ENCODE measurements at places on chromosomes 16 and 17.

DNA sequence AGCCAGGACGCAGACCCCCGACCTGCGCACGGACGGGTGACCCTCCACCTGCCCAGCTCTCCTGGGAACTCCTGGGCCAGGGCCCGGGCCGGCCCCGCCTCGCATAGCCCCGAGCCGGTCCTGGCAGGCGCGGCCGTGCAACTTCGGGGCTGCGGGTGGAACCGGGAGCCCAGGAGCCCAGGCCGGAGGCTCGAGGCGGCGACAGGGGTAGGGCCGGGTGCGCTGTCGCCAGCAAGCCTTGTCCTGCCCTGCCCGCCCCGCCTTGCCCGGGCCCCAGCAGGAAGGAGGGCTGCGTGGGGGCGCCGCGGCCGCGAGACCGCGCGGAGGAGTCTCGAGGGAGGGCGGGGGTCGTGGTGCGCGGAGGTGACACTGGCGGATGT is 408 bp downstream of the LMF1 start:
- DNase-seq: no peak

GRCh38 chr16:53022374-53022773 is 30.3 kb downstream of the CHD9NB start:
- DNase-seq: peak; percentile 40

DNA sequence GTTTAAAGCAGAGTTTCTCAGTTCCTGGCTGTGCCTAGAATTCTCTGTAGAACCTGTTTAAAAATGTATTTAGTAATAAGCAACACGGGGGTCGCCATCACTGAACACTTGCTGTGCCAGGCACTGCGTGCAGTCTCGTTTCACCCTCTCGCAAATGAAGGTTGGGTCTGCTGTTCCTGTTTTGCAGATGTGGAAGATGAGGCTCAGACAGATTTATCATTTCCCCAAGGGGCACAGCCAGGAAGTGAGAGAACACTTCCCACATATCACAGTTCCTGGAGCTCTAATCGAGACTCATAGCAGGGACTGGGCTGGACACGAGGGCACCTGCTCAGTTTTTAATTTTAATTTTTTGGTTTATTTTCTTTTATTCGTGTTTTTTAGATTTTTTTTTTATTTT is 122.7 kb downstream of the ABCC6 start:
- DNase-seq: no peak

DNA sequence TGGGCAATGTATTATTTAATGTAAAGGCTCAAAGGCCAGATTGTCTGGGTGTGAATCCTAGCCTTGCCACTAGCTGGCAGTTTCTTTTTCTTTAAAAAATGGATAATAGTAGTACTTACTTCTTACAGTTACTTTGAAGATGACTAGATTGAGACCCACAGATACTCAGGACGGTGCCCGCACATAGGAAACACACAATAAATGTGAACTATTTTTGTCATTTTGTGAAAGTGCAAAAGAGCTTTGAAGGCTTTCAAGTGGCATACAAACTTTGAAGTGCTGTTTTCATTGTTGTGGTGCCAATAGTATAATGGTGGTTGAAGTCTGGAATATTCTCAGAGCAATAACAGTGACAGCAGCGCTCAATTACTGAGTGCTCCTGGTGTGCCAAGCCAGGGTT is 63.6 kb downstream of the OTOA start:
- DNase-seq: no peak

GRCh38 chr17:82668631-82669099 is 20.4 kb upstream of the WDR45B start:
- peak; percentile 46 for DNase-seq

GRCh38 chr16:86101897-86102157 is 202.9 kb downstream of the IRF8 start:
- DNase-seq: no peak

GRCh38 chr17:47077576-47077975 is 98.5 kb upstream of the RPRML start:
- DNase-seq: peak; percentile 81

DNA sequence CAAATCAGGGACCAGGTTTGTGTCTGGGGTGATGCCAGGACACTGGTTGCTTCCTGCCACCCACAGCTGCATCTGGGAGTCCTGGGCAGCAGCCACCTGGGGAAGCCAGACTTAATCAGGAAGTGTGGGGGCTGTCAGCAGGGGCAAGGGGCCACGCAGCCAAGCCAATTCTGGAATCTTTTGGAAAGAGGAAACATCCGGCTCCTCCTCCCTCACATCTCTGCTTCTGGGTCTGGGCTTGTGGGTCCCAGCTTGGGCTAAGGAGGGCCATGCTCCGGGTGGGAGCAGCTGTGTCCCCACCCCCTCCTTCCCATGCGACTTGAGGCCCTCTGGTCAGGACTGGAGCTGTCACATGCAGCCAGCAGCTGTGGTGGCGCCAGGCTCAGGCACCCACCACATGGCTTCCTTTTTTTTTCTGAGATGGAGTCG is 37.0 kb upstream of the CCDC182 start:
- no peak for DNase-seq

DNA sequence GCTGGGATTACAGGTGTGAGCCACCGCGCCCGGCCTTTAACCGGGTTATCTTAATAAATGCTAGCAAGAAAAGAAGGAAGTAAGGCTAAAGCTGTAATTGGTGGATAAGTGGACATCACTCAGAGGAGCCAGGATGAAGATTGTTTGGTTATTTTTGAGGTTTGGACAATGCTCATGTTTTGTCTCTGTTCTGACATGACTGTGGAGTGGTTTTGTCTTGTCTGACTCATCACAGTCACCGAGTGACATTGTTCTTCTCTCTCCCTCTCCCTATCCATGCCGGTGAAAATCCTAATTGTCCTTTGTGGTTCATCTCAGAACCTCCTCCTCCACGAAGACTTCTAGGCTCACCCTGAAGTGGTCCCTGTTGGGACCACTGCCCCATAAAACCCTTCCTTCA is 23.5 kb upstream of the GRIN2A start:
- no peak for DNase-seq

- peak; percentile 51 for DNase-seq
Measured at GRCh38 chr16:19210280-19210924, 42.4 kb downstream of the SYT17 start.

Measured in iris pigment epithelial cell (primary cell).